ENCODE measurements at places on chromosomes 7 and 10.

- no peak for DNase-seq
These were observed 564.5 kb upstream of the GHITM start for GRCh38 chr10:83574770-83575169.

- no peak for DNase-seq
These were observed 173.2 kb downstream of the EBF3 start for GRCh38 chr10:129790715-129791446.

GRCh38 chr7:106021151-106022067 lies 58.3 kb downstream of the CDHR3 start:
- DNase-seq = no peak

DNA sequence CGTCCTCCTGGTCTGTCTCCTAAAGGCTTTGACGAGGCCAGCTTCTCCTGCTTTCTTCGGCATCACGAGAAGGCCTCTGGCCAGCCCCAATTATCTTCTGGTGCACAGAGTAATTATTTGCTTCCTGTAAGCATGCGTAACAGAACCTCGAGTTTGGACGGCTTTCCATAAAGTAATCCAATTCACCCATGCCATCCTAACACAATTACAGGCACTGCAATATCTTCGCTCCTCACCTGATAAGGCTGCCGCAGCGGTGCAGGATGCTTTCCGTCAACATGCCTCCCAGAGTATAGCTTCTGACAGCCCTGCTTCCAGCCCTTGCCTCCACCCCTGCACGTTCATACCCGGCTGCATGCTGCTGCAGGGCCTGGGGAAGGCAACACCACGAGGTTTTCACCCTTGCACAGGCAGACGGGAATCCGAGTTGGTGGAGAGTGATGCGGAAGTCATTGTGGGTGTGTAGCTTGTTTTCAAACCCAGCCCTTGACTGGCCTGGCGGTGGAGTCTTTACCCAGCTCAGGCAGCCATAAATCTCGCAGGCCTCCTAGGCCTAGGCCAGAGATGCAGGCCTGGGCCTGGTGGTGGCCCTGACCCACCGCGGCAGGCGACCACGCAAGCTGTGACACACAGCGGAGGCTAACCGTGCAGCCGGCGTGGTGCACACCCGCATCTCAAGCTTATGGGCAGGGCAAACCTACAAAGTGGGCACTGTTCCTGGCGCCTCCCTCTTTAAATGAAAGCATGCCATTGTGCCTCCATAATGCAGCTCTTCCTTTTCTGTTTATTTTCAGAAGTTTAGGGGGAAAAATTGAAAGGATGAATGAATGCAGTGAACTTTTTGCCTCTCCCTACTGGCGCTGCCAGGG lies 12.7 kb downstream of the EBF3 start:
- DNase-seq = no peak

GRCh38 chr10:11810973-11811372 lies 12.2 kb upstream of the PROSER2 start:
- DNase-seq = no peak

Measured in HS-5 (cell line).